Hepatocyte (in vitro differentiated cells): ENCODE measurements at places on chromosomes 3 and 15. TPM values are rescaled to one million over a fixed set of nuclear protein-coding genes. Genes with fewer than 3 reads are reported as not detected.

DNA sequence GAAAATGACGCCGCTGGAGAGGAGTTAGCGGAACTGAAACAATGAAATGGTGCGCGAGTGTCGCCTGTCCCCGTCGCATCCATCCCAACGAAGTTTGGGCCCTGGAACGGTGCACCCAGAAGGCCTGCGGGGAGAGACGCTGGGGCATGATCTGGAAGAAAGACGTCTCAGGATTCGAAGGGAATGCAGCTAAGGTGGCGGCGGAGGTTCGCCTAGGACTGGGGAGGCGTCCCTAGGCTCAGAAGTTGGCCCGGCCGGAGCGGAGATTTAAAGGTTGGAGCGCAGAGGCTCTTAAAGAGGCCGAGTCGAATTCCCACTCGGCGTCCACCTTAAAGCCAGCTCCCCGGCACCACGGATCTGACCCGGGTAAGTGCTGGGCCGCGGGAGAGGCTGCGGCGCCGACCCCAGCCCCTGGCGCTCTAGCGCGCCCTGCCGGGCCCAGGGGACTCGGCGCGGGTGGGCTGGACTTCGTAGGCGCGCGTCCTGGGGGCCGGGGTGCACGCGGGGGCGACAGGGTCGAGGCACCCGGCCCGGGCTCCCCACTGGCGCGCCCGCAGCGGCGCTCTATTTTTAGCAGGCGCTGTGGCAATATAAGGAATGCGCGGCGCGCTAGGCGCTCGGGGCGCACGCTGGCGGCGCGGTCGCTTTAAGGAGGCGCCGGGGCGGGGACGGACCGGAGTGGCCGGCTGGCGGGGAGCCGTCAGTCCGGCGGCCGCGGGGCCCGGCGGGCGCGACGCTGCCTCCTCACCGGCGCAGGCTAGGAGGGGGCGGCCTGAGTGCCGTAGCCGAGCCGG lies at the start of gene MRAS:
Gene MRAS, plus strand, starts transcription at position 620 of the 794 bp plus-strand sequence. CDS start 24,305 bp downstream, outside the sequence.
- H3K4me1 ChIP-seq, result peaks cover 5% of the 10 kb centered on the region
- peak; percentile 87 for DNase-seq
- H3K4me3 ChIP-seq, result peak within 1 kb of the TSS; percentile 61
- H3K27me3 ChIP-seq, result no peaks in the 10 kb centered on the region

TBC1D23 gene
- 27.1 and 28.7 TPM in 2 replicates for polyA plus RNA-seq

- H3K4me1 ChIP-seq, result peaks cover 11% of the 10 kb centered on the region
- H3K27ac ChIP-seq, result peak overlapping the region; percentile 64
- no peaks in the 10 kb centered on the region for H3K36me3 ChIP-seq
These were observed 28.1 kb downstream of the ATOSA start for GRCh38 chr15:52651114-52651513.

WDR72 gene
- 2.6 and 3.5 TPM in 2 replicates for polyA plus RNA-seq

THBS1 gene
- polyA plus RNA-seq, result 82.9 and 105 TPM in 2 replicates
